Type B pancreatic cell (in vitro differentiated cells): ENCODE measurements at places on chromosomes 2 and 18. TPM values are rescaled to one million over a fixed set of nuclear protein-coding genes. Genes with fewer than 3 reads are reported as not detected.

GRCh38 chr2:234558642-234559041, 61.8 kb upstream of the ARL4C start:
- no peak for DNase-seq

DNA sequence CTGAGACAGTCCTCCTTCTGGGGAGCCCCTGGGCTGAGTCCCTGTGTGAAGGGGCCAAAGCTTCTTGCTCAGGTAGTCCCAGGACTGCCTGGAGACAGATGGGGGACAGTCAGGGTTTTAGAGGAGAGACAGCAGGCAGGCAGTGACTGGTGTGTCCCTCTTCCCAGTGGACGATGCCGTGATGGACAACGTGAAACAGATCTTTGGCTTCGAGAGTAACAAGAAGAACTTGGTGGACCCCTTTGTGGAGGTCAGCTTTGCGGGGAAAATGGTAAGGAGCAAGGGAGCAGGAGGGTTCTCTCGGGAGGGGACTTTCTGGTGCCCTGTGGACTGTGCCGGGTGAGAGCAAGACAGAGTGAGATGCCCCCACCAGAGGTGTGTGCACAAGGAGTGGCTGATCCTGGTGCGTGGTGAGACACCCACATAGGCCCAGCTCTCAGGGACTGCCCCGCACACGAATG, 74.8 kb downstream of the DYSF start:
- no peak for DNase-seq

- peak; percentile 39 for DNase-seq
These were observed 30.3 kb upstream of the GPR17 start for GRCh38 chr2:127615511-127616166.

GRCh38 chr18:23136326-23137096, 1.2 kb downstream of the CABLES1 start:
- no peak for DNase-seq

DNA sequence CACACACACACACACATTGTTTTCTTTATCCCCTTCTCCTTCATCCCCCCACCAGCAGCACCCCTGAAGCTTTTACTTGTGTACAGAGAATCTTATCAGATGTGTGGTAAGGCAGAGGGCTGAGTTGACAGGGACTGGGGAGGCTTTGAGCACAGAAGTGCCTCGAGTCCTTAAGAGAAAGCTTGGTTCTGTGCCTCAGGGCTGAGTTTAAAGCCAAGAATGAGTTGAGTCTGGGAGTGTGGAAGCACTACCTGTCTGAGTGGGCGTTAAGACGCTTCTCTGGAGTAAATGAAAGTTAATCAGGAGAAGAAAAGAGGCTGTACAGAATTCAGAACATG, 2.7 kb downstream of the ID2 start:
- no peak for DNase-seq

- DNase-seq: no peak
These were observed 1669.3 kb downstream of the SUCLG1 start for GRCh38 chr2:82789851-82790205.

- DNase-seq: no peak
These were observed 81.1 kb downstream of the LONRF2 start for GRCh38 chr2:100241236-100241635.

DNA sequence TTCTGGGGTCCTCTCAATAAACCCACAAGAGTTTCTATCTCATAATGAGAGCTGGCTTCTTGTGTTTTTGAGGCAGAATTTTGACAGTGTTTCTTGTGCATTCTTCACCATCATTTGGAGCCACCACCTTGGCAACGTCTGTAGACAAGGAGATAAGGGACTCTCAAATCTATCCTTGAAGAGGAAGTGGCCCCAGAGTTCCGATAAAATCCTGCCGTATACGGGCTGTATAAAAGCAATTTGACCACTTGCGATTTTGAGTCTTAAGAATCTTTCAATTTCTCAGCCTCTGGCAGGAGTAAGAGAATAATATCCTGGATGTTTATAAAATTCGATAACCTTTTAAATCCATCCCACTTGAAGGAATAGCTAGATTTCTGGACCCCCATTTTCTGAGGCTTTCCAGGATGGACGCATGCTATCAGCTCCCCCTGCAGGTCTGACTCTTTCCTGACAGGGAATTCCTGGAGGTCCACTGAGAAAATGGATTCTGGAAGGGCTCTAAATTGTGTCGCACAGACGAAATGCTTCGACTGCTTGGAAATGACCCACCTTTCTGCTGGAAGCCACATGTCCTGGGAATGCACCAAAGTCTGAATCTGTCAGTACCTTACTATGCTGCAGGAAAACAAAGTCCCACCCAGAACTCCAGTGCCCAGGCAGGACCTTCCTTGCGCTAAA, 54.1 kb downstream of the E2F6 start:
- no peak for DNase-seq

DNA sequence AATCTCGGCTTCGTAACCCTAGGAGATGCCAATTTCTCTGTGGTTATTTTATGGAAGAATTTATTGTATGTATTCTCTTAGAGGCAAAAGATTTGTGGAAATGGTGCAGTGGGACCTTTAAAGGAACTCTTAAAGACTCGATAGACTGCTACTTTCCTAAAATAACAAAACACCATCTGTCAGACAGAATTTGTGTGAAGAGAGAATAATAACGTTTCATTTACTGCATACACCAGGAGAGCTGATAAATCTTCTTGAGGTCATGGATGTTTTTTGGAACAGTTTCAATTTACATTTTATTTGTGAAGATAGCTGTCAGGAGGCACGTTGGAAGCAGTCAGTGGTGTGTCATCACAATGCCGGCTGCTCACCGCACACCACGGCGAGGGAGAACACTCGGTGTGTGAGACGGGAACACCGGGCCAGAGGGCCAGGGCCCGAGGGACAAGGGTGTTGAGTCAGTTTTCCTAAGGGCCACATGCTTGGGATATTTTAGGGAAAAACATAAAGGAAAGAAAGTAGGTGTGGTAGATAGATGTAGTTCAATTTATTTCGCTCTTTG, 1681.0 kb upstream of the DDX18 start:
- no peak for DNase-seq

The AFF3 gene
- total RNA-seq: 8.3 and 29.2 TPM in 2 replicates

The ACTG2 gene
- total RNA-seq: 4.2 and 13.7 TPM in 2 replicates

The ZNF385B gene
- 1.1 and 1.9 TPM in 2 replicates for total RNA-seq
